ENCODE measurements at places on chromosomes 3 and 15.
A peak's percentile ranks its signal among the peaks of the same experiment; 100 is the strongest.

GRCh38 chr3:122921791-122922651 is 105.5 kb downstream of the SEMA5B start:
- no peak for DNase-seq

DNA sequence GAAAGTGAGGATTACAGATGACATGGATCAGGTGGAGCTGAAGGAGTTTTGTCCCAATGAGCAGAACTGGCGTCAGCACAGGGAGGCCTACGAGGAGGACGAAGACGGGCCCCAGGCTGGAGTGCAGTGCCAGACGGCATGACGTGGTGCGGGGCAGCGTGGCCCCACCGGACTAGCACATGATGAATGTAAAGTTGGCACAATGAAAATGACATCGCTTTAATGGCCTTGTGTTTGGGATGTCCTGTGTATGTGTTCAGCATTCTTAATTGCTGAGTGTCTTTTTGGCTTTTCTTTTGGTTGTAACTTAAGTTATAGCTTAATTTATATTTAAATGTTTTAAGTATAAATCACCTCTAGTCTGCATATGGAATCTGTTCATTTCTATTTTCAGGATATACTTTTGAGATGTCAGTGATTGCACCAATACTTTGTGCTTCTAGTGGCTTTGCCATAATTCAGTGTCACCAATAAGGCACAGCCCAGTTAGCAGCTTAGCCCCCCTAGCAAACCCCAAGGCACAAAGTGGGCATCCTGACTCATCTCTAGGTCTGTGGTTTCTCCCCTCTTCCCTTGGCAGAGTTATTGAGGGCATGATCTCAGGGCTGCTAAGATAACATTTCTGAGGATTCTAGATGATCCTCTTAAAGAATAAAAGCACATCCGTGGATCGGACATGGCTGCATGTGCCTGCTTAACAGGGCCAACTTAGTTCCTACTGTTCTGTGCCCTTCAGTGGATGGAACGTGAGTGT is 16.1 kb downstream of the DNAJA4 start:
- no peak for DNase-seq

DNA sequence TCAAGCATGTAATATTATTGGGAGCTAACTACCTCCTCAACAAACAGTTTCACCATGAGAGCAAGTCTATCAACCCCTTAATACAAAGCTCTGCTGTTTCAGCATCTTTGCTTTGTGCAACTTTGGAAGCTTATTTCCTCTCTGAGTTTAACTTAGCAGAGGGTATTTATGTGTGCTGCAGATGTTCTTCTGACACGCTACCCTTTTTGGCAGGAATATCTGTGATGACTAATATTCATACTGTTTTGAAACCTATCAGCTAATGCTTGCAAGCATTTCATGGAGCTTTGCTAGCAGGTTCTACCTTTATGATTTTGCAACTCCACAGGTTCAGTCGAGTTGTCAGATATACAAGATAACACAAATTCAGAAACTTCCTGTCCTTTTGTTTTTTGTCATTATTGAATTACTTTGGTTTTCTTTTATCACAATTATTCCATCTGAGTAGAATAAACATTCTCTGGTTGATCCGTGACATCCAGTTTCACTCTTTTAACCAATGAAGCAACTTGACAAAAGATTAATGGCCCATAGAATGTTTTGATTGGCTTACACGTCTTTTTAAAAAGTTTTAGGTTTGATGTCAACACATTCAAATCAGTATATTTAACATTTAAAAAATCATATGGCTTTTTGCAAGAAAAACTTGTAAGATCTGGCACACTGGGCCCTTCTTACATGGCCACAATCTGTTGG is 1.7 kb upstream of the SLC9A9 start:
- no peak for DNase-seq

DNA sequence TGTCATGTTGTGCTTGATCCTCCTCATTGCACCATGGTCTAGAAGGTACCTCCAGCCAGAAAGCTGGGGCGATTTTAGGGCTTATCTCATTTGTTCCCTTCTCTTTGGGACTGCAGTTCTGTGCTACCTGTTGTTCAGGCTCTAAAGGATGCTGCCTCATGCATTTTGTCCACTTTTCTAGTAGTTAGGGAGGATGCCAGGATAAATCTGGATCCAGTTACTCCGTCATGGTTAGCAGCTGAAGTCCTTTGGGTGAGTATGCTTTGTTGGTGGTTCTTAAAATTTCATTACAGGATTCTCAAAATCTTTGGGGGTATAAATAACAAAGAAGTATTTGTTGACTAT is 8.9 kb downstream of the AKAP13 start:
- DNase-seq, result no peak

DNA sequence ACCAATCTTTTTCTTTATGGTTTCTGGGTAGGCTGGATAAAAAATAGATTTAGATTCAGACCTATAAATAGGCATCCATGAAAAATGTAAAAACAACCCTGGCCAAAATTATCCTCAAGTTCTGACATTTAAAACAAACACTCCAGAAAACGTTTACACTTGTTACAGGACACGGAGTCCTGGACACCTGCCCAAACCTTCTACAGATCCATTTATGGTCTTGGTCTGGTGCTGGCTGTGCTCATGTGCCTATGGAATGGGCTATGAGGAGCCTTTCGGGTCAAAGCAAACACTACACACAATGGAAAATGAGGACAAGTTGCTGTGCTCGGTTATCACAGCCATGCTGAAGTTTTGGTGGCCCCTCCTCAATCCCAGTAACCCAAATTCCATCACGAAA is 108.1 kb downstream of the PDZRN3 start:
- DNase-seq, result no peak

DNA sequence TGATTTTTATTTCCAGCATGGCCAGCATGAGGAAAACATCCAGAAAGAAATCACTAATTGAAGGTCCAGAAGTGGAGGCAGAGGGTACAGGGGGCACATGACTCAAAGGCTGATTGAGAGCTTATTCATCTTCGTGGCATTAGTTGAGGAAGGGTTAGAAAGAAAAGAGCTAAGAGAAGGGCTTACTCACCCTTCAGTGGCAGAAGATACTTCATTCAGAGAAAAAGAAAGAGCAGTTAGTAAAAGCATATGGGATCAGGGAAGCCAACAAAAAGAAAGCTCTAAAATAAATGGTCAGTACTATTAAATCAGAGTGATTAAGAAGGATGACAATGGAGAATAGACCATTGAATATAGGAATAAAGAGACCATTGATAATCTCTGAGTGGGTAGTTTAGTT is 25.2 kb downstream of the GAP43 start:
- DNase-seq, result no peak

DNA sequence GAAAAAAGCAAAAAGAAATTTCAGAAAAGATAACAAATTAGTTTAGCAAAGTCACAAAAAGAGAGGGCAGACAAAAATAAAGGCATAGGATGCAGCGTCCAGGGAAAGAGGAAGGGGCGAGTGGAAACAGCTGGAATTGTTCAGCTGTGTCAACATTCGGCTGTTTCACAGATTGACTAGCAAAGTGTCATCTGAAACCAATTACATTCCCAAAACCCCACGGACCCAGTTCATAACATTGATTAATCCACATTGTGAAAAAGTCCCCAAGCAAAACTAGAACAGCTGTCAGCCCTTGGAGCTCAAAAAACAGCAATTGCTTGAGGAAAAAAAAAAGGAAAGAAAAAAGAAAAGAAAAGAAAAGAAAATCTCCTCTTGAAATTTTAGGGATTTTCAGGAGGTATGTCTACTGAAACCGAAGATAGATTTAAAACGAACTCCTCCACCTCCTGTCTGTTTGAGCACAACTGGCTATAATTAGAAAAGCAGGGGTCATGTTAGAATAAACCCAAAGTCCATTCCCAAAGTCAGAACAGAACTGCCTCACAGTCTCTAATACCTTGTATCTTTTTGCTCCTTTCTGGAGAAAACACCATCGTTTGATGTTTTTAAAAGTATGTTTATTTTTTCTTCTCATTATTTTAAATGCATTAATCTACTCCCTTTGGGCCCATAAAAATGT is 159.6 kb downstream of the RORA start:
- peak; percentile 50 for DNase-seq

GRCh38 chr3:136984837-136985236 is 27.1 kb downstream of the IL20RB start:
- DNase-seq, result no peak

DNA sequence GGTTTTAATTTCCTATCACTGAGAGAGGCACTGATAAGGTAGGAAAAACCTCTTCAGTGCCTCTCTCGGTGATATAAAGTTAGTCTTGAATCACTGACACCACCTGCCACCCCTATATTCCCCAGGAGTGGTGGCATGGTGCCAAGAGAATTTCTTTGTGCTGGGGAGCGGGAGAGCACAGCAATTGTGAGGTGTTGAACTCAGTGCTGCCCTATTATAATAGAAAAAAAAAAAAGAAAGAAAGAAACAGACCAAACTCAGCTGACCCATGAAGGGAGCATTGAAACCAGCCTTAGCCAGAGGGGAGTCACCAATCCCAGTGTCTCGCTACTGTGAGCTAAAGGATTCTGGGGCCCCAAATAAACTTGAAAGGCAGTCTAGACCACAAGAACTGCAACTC is 201.4 kb upstream of the STT3B start:
- peak; percentile 63 for DNase-seq

GRCh38 chr3:72080800-72081199 is 295.9 kb upstream of the PROK2 start:
- DNase-seq, result no peak

DNA sequence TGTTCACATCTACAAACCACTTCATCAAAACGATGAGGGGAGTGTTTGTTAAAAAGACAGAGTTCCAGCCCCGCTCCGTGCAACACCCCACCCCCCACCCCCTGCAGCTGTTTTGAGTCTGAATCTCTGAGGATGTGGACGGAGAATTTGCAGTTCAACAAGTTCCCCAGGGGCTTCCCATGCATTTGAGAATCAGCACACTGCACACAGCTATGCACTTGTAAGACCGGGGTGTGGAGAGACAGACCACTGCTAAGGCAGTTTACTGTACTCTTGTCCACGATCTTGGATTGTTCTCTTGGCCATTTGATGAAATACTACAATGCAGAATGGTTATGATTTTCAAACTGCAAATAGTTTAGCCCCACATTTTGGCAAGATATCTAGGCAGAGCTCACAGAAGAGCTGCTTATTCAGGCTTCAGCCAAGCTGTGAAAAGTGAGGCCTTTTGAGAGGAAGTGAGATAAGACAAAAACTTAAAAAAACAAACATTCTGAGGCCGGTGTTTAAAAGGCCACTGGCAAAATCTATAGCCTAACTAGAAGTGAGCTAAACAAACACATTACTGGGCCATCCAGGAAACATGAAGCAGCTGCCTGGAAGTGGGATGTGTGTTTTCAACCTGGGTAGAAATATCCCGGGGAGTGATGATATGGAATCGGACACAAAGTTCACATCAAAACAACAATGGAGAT is 308.2 kb upstream of the ADAMTS9 start:
- DNase-seq, result no peak

DNA sequence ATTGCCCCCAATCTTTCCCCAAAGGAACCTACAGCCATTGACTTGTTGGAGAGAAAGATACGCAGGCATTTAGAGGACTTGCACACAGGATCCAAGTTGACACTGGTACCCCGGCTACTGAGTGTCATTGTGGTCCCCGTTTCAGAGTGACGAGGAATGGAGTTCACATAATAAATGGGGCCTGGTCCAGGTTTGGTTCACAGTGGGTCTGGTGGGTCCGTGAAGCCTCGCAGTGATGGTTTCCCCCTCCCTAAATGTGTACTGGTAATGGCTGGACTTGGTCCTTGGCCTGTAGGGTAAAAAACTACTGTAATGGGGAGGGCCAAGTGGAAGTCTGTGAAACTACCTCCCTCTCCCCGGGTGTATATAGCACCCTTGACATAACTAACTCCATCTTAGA is 232.1 kb upstream of the LYSMD4 start:
- no peak for DNase-seq
